CD4-positive, CD25-positive, alpha-beta regulatory T cell (primary cell): ENCODE measurements at places on chromosomes 12 and 14. TPM values are rescaled to one million over a fixed set of nuclear protein-coding genes. Genes with fewer than 3 reads are reported as not detected.

DNA sequence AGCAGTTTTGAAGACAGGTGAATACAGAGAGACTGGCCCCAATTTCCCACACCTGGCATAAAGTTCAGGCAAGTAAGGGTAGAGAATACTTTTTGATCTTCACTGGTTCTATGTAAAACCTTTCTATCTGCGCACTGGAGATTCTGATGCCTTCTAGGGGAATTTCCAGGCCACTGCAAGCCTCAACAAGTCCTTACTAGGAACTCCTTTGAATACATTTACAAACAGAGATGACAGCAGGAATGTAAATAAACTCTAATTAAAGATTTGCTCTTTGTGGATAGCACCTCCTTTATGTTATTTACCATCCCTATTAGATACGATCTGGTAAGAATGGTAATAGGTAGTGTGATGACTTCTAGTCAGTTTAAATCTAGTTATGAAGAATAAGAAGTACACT is 69.2 kb downstream of the NTN4 start:
- H3K4me3 ChIP-seq = no peak overlapping the region
- DNase-seq = no peak
- no peaks in the 10 kb centered on the region for H3K36me3 ChIP-seq
- H3K27me3 ChIP-seq = no peaks in the 10 kb centered on the region

DNA sequence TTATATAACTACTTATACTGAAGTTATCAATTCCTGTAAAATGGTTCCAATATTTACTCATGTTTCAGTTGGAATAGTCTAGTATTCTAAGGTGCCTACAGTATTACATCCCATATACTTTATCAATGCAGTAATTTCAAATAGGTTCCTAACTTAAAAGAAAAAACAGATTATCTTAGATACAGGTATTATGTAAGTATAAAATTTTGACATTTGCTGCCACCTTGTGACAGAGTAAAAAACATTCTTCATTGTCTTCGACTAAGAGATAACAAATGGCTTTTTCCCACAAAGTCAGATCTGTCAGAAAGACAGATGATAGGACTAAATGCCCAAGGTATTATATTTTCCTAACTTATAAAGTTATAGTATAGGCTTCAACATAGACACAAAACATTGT is 78.7 kb downstream of the TXNDC16 start:
- no peak overlapping the region for H3K4me3 ChIP-seq
- DNase-seq = no peak
- no peak overlapping the region for H3K27ac ChIP-seq
- no peaks in the 10 kb centered on the region for H3K4me1 ChIP-seq
- peaks cover 8% of the 10 kb centered on the region for H3K36me3 ChIP-seq

- DNase-seq = no peak
- H3K4me3 ChIP-seq = no peak overlapping the region
- H3K27me3 ChIP-seq = no peaks in the 10 kb centered on the region
- H3K36me3 ChIP-seq = no peaks in the 10 kb centered on the region
- H3K27ac ChIP-seq = no peak overlapping the region
Observed at GRCh38 chr14:32332415-32333316, 3.6 kb downstream of the AKAP6 start.

DNA sequence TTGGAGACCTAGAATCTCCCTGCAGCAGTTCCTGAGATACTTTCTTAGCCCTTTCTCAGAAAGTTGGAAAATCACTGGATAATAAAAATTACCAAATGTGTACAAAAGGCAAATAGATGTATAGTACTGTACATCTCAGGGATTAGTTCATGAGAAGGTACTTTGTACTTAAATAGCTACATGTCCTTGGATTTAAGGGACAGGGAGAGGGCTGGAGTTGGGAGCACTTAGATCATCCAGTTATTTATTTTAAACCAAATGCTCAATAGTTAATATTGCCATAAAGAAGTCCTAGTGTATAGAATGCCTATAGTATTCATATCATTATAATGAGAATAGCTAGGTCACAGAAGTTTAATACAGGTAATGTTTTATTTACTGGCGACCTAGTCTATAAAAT is 13.4 kb downstream of the CDKN3 start:
- no peaks in the 10 kb centered on the region for H3K36me3 ChIP-seq
- H3K27ac ChIP-seq = no peak overlapping the region

DNA sequence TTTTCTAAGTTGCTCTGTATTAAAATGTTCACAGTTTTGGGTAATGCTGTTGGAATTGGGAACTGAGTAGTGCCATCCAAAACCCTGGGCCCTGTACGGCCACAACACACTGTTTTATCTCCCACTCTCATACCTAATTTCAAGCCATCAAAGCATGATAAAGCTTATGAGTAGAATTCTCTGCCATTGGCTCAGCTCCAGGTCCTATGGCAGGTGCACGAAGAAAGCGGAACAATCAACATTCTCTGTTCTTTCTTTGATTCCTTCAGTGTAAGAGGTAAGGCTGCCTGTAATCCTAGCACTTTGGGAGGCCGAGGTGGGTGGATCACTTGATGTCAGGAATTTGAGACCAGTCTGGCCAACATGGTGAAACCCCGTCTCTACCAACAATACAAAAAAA is 394.9 kb downstream of the CCDC91 start:
- H3K4me3 ChIP-seq = no peak overlapping the region
- H3K27me3 ChIP-seq = no peaks in the 10 kb centered on the region
- no peaks in the 10 kb centered on the region for H3K36me3 ChIP-seq

GRCh38 chr12:130086248-130086647 is 76.0 kb upstream of the FZD10 start:
- H3K4me3 ChIP-seq = no peak overlapping the region
- no peak overlapping the region for H3K27ac ChIP-seq
- H3K4me1 ChIP-seq = no peaks in the 10 kb centered on the region
- no peaks in the 10 kb centered on the region for H3K36me3 ChIP-seq
- no peak for DNase-seq
- no peaks in the 10 kb centered on the region for H3K27me3 ChIP-seq

DNA sequence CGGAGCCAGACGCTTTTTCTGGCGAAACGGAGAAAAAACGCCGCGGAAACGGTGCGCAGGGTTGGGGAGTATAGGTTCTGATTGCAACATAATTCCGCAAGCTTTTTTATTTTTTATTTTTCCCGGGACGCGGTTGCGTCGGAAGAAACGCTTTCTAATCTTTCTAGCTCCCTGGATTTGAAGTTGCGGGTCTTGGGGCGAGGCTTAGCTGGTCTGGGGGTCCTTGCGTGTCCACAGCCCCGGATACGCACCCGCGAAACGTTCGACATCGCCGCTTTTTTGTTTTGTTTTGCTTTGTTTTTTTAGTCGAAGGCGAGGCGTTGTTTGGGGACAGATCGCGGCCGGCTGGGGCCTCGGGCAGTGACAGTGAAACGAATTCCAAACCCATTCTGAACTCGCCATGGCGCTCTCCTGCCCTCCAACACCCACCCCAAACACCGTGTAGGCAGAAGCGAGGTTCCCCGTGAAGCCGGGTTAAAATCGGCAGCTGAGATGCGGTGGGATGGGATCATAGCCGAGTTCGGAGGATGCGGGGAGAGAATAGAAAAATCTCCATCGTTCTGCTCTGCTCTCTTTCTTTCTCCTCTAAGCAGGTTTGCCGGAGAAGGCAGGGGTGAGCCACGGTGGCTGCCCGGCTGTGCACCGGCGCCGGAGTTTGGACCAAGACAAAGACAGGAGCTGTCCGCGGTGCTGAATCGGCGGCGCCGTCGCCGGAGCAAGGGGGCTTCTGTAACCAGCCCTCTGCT is 8.1 kb upstream of the LHX5 start:
- H3K4me3 ChIP-seq = no peak overlapping the region
- H3K36me3 ChIP-seq = no peaks in the 10 kb centered on the region
- H3K27ac ChIP-seq = no peak overlapping the region
- H3K4me1 ChIP-seq = no peaks in the 10 kb centered on the region
- no peak for DNase-seq

DNA sequence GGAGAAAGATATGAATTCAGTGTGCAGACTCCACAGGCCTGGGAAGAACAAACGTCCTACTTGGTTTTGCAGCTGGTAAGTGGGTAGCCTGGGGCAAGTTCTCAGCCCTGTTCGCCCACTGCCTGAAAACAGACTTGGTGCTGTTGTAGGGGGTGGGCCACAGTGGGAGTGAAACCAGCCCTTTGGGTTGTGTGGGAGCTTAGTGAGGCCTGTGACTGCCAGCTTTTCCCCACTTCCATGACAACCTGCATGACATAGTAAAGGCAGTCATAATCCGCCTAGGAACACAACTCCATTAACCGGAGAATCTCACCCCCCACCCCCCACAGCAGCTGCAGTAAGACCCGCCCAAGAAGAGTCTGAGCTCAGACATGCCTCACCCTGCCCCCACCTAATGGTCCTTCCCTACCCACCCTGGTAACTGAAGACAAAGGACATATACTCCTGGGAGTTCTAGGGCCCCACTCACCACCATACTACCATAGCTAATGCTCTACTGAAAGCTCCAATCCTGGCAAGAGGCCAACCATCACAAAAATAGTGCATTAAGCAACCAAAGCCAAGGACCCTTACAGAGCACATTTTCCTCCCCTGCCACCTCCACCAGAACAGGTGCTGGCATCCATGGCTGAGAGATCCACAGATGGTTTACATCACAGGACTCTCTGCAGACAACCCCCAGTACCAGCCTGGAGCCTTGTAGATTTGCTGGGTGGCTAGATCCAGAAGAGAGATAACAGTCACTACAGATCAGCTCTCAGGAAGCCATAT is 39.8 kb upstream of the LMNTD1 start:
- H3K27me3 ChIP-seq = no peaks in the 10 kb centered on the region
- H3K4me1 ChIP-seq = no peaks in the 10 kb centered on the region
- H3K27ac ChIP-seq = no peak overlapping the region
- no peak for DNase-seq
- H3K36me3 ChIP-seq = no peaks in the 10 kb centered on the region

DNA sequence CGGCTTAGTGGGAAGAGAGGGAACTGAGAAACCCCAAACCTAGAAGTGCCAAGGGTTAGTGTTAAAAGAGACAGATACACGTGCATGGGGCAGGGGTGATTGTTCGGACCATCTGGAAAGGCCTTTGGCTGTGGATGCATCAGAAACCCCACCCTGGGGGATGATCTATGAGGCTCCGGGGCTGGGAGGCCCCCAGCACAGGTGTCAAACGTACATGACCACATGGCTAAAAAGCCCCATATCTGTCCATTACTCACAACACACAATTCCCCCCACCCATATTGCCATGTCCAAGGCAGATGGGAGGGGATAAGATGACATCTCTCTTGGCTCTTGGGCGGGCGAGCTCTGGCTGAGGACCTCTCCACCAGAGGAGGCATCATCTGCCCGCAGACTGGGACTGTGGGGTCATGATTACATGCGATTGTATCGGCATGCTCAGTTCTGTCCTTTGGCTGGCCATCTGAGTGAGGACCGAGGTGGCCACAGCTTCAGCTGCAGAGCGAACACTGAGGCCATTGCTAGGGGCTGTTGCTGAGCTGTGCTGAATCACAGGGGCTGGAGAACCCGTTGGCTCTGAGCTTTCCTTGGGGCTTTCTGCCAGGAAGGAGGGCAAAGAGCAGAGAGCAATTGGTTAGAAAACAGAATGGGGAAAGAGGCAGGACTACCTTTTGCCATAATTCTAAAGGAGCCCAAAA is 9.6 kb upstream of the NPFF start:
- no peaks in the 10 kb centered on the region for H3K27me3 ChIP-seq
- DNase-seq = no peak
- H3K4me1 ChIP-seq = no peaks in the 10 kb centered on the region
- H3K36me3 ChIP-seq = peaks cover 75% of the 10 kb centered on the region

DNA sequence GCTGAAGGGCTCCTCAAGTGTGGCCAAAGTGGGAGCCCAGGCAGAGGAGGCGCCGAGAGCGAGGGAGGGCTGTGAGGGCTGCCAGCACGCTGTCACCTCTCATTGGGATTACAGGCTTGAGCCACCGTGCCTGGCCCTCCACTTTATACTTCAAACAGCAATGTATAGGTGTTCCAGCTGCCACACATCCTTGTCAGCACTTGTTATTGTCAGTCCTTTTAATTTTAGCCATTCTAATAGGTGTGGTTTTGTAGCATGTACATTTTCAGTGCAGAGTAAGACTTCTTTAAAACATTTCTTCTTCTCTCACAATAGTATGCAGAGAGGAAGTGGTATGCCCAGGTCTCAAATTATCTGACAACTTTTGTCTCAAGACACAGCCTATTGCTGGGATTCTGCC is 27.5 kb upstream of the HNF1A start:
- H3K27me3 ChIP-seq = no peaks in the 10 kb centered on the region
- no peak for DNase-seq
- no peak overlapping the region for H3K27ac ChIP-seq
- H3K4me1 ChIP-seq = no peaks in the 10 kb centered on the region
- H3K36me3 ChIP-seq = no peaks in the 10 kb centered on the region

Gene PTPN21
- total RNA-seq = not detected

Gene BIN2
- total RNA-seq = 273 TPM

Gene MYH6
- not detected for total RNA-seq

Gene APOF
- total RNA-seq = not detected

Gene TROAP
- total RNA-seq = 2.0 TPM
